AG04450 (cell line): ENCODE measurements at places on chromosomes 11 and 22.

DNA sequence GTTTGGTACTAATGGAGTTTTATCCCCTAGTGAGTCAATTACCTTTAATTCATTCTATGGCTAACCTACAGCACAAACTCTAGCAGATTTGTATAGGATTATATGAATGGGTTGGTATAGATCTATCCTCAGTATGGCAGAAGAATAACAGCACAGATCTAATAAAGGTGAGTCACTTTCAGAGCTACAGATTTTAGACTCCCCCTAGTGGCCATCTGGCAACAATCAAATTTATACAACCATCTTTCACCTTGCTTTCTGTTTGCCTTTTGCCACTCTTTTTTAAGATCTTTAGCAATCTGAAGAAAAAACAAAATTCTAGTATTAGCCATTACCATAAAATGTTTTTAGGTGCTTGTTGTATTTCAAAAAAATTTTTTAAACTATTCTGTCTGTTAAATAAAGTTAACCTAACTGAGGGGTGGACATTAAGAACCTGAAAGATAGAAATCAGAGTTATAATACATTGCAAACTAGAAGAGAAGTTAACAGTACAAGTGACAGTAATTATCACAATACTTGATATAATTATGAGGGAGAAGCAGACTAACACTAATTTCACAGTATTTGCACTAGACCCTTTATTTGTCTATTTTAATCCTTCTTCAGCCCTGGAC is 25.8 kb downstream of the DDIAS start:
- peak; percentile 24 for DNase-seq

DNA sequence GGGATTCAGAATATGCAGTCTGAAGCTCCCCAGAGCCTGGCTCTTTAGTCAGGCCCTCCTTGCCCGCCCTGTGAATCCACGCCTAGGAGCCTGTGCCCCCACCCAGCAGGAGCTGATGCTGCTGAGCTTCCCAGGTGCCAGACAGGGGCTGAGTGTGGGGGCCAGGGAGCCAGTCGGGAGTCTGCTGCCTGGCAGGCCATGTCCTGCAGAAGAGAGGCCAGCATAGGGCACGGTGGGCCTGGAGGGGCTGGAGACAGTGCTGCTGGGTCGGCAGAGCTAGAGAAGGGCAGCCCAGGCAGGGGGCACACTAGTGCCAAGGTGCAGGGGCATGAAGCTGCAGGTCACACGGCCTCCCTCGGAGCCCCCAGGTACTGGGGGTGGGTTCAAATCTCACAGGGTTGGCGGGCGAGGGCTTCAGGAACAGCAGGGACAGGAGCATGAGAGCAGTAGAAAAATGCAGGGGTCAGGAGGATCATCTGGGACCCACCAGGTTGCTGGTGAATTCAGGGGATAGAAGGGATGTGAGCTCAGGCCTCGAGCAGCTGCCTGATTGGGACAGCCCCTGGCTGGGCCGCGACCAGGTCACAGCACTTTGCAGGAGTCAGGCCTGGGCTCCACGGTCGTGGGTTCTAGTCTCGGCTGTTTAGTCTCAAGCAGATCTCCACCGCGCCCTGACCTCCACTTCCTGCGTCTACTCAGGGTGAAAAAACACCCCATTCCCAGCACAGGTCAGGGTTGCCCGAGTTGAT is 4.1 kb upstream of the SEPTIN5 start:
- DNase-seq = no peak

GRCh38 chr11:61967924-61968757 is 707 bp upstream of the FTH1 start:
- no peak for DNase-seq

- DNase-seq = no peak
Observed at GRCh38 chr11:10474551-10474950, 19.5 kb downstream of the AMPD3 start.

DNA sequence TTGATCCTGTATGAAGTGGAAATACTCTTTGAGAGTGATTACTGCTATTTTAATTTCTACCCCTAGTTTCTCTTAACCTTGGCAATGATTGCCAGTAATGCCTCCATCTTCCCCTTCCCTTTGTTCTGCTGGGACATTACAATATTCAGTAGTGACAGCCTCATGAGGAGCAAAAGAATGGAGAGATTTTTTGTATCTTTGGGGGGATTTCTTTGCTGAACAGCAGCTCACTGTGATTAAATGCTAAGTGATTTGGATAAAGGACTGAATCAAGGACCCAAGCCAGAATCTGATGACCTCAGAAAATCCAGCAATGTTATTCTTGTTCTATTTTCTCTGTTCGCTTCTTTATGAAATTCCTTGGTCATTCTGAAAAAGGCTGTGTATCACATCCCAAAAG is 7.0 kb upstream of the SLC1A2 start:
- DNase-seq = no peak

- no peak for DNase-seq
Observed at GRCh38 chr22:30806391-30806861, 111.8 kb downstream of the OSBP2 start.

- DNase-seq = no peak
Observed at GRCh38 chr11:62153087-62153395, 29.2 kb downstream of the INCENP start.

- no peak for DNase-seq
Observed at GRCh38 chr11:62264004-62264403, 6.0 kb upstream of the SCGB2A2 start.

DNA sequence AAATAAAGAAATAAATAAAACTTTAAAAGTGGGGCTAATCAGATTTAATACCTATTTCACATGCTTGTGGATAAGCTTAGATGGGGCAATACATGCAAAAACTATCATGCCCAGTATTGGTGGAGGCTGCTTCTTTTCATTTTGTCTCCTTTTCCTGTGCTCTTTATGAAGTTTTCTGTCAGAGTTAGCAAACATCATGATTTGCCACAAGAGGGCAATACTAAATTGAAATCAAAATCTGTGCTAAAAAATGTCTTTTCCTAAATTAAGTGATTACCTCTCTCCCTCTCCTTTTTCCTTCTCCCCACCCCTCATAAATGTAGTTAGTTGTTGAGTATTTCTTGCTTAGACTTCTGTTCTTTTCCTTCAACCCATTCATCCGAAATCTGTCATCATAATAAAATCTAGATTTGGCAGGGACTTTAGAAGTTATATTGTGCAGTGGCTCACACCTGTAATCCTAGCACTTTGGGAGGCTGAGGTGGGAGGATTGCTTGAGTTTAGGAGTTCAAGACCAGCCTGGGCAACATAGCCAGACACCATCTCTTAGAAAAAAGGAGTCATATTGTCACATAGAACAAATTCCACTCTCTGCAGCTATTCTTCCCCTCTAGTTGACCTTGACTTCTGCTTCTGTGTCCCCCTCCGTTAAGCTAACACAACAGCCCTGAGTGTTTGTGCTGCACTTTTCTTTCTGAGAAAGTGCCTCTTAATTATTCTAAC is 4.7 kb upstream of the ARHGAP42 start:
- DNase-seq = no peak
